ENCODE measurements at places on chromosomes 3 and 15.

- no peak for DNase-seq
These were observed 923.5 kb downstream of the ROBO1 start for GRCh38 chr3:78844307-78844706.

DNA sequence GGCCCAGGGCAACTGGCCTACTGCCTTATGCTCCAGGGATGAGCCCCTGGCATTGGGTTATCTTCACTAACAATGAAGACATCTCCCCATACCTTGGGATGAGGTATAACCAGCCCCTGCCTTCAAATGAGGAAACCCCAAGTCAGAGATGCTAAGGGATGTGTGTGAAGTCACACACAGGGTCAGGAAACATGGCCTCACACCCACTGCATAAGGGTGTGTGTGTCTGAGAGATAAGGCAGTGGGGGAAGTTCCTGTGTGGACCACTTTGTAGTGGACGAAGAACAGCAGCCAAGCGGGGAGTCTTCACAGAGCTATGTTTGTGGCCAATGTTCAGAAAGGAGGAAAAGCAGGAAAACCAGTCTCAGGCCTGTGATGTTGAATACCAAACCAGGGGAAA lies 10.5 kb downstream of the ELP6 start:
- DNase-seq, result no peak

DNA sequence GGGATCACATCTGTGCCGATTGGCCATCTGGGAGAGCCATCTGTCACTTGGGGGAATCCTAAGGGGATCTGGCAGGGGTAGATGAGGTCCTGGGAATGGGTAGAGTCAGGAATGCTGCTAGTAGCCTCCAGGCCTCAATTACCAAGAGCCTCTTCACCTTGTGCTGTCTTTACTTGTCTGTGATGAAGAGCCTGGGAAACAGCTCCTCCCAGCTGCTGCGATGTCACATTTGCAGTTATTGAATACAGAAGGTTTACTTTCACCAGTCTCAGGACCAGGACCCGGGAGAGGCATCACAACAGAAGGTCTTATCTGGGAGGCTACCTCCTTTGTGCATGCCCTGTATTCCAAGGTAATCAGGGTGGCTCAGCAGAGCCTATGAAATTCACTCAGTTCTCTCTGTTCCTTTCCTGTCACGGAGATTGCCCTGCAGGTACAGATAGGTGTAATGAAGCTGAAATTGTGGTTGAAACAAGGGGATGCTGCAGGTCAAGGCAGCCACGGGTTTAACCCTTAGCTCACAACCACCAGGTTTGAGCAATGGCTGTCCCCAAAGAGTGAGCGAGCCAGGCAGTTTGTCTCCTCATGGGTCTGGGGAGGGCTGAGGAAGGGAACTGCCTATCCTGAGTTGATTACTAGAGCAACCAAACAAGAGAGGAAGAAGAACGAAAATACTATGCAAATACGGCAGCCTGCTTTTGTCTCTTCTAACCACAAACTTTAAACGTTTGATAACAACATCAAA lies 298.9 kb upstream of the RORA start:
- DNase-seq, result no peak

GRCh38 chr3:190699776-190700175 lies 162.7 kb downstream of the GMNC start:
- no peak for DNase-seq

DNA sequence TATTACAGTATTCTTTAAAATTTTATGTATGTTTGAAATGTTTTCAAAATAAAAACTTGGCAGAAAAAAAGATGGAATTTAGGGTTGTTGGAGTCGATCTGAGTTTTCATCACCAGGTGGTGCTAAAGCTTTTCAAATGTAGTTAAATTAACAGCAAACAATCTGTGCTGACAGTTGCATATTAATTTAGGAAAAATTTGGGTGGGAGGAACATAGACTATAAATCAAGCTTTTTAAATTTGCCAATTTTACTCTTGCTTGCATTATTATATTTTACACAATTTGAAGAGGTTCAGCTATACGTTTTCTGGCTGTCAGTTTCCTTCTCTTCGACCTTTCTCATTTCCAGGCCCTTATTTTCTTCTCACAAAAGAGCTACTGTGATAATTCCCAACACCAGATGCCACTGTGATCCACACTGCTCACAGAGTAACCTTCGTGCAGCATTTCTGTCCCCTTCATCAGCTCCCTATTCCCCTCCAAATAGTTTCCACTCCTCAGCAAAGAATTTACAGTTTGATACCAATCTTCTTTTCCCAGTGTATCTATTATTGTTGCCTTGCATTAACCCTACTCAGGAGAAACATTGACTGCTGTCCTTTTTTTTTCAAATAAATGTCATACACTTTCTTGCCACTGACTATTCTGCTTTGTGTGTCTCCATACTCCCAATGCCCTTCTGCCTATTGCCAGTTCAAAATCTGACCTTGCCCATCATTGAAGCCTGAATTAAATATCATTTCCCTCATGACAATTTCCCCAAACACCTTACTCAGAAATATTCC lies 53.4 kb upstream of the EIF5A2 start:
- DNase-seq, result no peak

DNA sequence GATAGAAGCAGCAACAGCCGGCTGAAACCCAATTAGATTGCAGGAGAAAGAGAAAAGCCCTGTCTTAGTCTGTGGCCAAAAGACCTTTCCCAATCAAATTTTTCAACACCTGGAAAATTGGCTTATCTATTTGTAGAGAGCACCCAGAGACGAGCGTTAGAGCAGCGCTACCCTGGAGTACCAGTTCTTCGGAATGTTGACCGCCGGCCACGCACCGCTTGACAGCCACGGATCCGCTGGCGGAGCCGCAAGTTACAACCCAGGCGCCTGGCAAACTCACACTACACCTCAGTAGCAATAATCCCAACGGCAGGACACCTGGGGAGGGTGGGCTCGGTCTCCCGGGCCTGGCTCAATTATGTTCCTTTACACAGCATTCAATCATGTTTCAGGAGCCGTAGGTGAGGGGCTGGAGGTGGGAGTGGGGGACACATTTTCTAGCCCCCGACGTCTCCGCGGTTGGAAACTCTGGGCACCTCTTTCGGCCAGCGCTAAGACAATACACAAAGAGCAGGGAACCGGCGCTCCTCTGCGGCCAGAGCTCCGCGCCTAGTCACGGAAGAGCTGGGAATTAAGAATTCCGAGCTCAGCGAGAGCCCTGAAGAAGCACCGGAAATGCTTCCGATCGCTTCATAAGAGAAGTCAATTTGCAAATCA lies 1.2 kb downstream of the MB21D2 start:
- no peak for DNase-seq

DNA sequence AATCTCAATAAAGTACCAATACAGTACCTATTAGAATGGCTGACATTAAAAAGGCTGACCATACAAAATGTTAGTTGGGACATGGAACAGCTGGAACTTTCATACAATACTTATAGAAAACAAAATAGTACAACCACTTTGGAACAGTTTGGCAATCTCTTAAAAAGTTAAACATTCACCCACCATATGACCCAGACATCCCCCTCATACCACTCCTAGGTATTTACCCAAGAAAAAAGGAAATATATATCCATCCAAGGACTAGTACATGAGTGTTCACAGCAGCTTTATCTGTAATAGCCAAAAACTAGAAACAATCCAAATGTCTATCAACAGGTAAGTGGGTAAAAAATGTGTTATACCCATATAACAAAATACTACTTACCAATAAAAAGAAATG lies 25.2 kb upstream of the ARF4 start:
- no peak for DNase-seq

DNA sequence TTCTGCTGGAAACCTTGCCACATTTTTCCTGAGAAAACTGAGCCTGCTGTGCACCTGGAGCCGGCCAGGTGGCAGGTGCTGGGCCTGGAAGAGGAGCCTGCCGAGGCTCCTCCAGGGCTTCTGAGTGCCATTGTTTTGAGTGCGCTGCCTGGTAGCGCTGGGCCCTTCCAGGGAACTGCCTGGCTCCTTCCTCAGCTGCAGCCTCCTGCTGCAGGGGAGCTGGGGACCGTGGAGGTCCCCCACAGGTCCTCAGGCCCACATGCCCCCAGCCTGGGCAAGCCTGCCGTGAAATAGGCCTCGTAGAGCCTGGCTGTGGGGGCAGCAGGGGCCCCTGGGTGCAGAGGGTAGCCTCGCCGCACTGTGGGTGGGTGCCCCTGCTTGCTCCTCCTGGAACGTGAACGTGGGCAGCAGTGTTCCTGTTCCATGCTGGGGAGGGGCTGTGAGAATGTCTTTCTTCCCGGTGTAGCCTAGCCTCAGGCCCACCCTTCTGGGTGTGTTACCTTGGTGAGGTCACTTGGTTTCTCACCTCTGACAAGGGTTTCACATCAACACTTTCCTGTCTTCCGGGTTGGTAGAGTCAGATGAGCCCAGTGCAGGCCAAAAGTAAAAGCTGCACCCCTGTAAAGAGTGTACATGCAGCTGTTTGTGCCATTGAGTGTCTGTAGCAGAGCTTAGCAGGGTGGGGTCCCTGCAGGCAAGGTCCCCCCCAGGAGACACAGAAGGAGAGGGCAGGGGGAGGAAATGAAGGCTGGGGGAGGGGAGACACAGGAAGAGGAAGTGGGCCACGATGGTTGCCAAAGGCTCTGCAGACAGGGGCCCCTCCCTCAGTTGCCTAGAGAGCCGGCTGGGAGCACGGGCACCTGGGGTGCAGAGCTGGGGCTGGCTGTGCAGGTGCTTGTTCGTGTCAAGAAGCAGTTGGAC lies 34.5 kb downstream of the KLF13 start:
- peak; percentile 77 for DNase-seq

DNA sequence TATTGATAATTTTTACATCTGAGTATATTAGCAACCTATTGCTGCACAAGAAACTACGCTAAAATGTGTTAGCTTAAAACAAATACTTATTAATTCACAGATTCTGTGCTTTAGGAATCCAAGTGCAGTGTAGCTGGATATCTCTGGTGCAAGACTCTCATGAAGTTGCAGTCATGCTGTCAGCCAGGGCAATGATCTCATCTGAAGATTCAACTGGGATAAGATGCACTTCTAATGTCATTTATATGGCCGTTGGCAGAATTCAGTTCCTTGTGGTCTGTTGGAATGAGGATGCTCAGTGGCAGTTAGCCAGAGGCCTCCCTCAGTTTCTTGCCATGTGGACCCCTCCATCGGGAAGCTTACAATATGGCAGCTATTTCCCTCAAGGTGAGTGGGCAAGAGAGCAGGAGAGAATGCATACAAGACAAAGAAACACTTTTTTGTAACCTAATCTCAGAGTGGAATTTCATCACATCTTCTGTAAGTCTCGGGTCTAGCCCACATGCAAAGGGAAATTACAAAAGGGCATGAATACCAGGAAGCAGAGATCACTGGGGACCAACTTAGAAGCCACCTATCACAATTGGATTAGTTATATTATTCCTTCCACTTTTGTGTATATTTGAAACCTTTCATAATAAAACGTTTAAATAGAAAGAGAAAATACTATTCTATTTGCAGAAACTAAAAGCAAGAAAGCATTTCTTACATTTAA lies 61.6 kb downstream of the DPH6 start:
- no peak for DNase-seq

DNA sequence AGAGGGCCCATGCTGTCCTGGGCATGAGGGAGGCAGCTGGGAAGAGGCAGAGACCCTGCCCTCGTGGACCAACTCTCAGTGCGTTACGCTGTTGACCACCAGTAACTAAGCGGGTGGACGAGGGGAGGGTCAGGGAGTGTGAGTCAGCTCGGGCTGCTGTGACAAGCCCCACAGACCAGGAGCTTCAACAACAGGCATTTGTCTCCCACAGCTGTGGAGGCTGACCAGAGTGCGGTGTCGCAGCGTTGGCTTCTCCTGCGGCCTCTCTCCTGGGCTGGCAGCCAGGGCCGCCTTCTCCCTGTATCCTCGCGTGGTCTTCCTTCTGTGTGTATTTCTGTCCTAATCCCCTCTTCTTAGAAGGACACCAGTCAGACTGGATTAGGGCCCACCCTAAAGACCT lies 13.0 kb downstream of the EFCC1 start:
- DNase-seq, result no peak

GRCh38 chr3:52226229-52226817 lies 878 bp upstream of the TLR9 start:
- no peak for DNase-seq

GRCh38 chr3:35592589-35593295 lies 46.6 kb upstream of the ARPP21 start:
- no peak for DNase-seq

DNA sequence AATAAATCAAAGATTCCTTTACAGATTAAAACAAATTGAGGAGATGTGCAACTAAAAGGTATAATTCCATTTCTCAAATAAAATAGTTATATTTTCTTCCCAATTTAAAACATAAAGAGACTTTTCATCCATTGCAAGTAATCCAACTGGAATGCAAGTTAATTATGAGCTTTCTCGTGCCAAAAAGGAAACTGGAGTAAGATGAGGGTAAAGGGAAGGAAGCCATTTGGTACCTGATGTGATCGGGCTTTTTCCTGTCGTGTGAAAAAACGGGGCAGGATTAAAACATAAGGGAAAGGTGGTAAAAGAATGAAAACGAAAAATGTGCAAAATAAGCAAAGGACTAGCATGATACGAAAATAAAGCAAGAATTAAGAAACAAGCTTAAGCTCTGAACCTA lies 41.8 kb upstream of the XXYLT1 start:
- DNase-seq, result no peak

GRCh38 chr3:147387291-147387884 lies 19.0 kb downstream of the ZIC4 start:
- DNase-seq, result no peak

DNA sequence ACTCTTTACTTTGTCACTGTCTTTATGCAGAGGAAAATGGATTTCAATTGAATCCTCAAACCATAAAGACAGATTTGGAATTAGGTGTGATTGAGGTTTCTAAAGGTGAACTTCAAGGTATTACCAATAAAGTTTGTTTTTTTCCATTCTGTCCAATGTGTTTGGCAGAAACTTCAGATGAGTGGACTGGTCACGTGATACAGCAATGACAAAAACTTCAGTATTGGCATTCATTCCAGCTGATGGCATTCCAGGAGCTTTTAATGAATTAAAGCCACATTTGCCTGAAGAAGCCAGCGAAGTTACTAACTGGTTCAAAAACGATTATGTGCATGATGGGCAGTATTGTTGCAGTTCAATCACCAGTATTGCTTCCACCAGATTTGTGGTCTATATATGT lies 4.5 kb upstream of the MASP1 start:
- DNase-seq, result no peak

DNA sequence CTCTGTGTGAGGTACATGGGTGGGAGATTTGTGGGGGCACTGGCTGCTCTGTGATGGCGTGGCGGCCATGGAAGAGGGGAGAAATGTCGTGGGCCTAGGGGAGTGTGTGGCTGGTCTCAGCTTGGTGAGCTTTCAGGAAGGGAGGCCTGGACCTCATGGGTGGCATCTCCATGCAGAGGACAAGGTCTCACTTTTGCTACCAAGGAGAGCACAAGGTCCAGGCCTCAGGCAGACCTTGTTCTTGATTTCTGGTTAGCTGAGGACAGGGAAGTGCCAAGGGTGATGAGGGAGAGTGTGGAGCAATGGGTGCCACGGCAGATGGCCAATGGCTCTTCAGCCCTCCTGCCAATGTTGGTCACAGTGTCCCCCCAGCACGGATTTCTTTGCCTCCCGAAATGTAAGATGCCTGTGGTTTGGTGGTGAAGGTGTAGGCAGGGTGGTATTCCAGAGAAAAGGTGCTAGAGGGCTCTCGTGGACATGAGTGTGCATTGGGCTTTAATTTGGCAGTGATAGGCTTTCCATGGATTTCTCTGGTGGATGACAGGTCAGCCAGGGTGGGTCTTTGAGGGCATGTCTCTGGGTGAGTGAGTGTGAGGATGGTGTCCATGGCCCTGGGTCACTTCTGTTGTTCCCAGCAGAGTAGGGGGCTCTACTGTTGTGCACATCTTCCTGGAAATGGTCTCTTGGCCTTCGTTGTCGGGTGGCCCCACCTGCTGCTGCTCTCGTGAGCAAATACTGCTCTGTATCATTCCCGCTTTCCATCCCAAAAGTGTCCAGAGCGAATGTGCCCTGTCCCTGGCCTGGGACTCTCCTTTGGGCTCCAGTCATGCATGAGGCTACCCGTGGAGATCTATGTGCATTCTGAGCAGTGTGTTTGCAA lies 108.0 kb downstream of the SNRPN start:
- no peak for DNase-seq

Data from effector CD4-positive, alpha-beta T cell (primary cell).